ENCODE measurements at places on chromosomes 12 and 14.

GRCh38 chr12:57479043-57479375, 657 bp downstream of the ARHGAP9 start:
- DNase-seq, result no peak

DNA sequence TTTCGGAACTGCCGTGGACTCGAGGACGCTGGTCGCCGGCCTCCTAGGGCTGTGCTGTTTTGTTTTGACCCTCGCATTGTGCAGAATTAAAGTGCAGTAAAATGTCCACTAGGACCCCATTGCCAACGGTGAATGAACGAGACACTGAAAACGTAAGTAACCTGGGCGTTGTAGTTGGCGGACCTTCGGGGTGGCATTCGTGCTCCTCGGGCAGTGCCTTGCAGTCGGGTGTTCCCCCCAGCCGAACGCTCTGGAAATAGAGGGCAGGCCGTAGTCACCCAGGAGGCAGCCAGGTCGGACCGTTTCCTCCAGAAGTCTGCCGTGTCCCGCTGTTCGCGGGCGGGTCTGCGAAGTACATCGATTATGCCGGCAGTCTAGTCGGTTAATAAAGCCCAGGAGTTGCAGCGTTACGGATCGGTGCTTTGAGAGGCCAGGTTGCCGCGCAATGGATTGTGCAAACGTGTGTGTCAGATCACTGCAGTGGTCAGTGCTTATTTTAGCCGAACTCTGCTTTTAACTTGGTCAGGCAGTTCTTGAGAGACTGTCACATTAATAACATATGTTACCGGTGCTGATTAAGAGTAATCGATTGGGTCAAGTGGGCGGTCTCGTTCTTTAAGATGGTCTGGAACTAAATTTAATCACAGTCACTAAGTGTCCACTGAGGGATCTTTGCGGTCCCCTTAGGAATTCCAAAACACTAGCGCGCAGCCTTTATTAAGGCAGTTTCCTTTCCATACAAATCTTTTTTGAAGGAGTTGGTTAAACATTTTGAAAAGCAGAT, 906 bp downstream of the MARK3 start:
- DNase-seq, result peak; percentile 21

GRCh38 chr12:122646517-122647217, 56.5 kb downstream of the HCAR2 start:
- DNase-seq, result peak; percentile 78

- peak; percentile 37 for DNase-seq
Measured at GRCh38 chr12:79174626-79175025, 310.1 kb downstream of the SYT1 start.

DNA sequence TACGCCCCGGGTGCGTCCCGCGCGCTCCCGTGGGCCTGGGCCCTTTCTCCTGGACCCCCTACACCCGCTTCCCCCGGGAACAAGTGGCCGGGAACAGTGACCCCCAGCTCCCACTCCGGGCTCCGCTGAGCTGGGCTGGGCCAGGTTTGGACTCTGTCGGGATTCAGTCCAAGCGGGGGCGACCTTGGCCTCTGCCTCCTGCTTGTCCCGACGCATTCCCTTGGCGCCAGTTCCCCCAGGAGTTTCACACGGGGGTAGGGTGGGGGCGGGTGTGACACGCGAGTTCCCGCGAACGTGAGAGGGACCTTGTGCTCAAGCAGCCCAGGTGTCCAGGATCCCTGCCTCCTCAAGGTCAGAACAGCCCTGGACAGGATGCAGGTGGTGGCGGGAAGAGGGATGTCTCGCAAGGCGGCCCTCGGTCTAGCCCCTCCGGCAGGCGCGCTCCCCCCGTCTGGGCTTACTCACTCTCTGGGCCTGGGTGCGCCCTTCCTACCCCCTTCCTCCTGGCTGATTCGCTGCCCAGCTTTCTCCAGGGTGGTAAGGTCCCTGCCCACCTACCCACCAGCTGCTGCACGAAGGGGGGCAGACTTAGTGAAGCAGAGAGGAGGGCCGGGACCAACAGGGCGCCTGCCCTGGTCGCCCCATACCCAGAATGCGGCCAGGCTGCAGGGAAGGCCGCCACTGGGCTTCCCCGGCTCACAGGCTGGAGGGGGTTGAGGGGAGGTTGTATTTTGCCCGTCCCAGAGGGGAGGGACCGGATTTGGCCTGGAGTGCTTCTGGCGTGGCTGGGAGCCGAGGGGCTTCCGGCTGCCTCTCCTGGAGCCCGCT, 862 bp downstream of the CRIP2 start:
- peak; percentile 83 for DNase-seq

DNA sequence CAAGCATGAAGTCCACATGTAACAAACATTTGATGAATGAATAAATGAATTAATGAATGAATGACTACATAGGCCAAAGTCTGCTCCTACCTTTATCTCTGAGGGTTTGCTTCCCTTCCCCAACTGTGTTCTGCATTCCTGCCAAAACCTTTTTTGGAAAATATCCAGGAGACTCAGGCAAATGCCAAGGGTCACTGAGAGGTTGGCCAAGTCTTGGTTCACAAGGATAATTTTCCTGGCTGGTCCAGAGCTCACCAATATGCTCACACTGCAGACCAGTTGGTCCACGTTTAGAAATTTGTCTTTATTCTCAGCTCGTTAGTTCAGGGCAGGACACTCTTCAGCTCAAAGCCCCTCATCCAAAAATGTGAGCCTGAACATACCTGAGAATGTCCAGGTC, 10.2 kb downstream of the TMEM233 start:
- DNase-seq, result no peak

DNA sequence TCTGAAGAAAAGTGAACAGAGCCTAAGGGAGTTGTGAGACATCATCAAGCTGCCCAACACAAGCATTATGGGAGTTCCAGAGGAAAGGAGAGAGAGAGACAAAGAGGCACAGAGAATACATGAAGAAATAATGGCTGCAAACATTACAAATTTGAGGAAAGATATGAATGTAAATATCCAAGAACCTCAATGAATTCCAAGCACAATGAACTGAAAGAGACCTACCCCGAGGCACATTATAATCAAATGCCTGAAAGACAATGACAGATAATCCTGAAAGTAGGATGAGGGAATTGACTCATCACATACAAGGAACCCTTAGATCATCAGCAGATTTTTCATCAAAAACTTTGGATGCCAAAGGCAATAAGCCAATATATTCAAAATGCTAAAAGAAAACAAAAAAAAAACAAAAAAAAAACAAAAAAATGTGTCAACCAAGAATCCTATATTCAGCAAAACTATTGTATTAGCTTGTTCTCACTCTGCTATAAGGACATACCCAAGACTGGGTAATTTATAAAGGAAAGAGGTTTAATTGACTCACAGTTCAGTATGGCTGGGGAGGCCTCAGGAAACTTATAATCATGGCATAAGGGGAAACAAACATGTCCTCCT, 37.8 kb downstream of the BCL2L14 start:
- DNase-seq, result no peak

GRCh38 chr14:25843481-25844470, 754.1 kb downstream of the NOVA1 start:
- DNase-seq, result no peak

DNA sequence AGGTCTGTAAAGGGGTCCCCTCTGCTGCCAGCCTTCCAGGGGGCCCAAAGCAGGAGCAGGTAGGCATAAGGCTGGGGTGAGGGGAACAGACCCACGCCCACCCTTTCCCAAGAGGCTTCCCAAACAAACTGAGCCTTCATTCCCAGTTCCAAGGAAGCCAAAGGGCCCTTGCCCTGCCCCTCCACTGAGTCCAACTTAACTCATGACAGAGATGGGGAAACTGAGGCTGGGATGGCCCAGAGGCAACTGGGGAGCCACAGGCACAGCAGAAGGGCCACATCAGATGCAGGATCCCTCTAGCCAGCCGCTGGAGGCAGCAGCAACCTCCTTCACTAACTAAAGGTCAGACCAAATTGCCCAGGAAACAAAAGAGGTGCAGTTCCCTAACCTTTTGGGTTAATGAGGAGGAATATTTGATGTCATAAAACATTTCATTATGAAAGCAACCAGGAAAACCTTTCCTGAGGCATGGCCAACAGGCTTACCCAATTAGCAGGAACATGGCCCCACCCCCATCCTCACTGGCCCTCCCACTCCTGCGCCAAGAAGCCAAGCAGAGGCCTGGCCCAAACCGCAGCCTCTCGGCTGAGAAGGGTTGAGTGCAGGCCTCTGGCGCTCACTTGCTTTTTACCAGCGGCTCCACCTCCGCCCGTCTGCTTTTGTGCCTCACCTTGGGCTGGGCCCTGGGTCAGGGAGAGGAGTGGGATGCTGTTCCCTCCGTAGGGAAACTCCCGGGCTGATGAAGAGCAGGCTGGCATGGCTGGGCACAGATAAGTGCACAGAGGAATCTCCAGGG, 293.5 kb upstream of the RTL1 start:
- no peak for DNase-seq

GRCh38 chr12:78171061-78171460, 340.4 kb downstream of the NAV3 start:
- DNase-seq, result no peak

DNA sequence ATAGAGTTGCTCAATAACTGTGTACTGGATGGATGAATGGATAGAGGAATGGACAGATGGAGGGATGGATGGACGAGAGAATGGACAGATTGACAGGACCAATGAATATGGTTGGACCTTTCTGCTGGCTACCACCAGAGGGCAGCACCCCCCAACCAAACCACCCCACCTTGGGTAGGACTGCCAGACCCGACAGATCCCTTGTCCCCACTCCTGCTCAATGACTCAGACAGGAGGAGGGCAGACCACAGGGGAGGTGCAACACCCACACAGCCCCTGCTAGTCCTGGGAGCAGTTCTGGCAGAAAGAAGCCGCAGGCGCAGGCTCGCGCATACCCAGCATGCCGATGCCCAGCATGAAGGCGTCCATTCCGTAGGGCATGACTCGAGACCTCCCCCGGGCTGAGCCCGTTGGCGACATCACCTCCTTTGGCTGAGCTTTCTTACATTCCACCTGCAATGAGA, 12.4 kb downstream of the MSI1 start:
- DNase-seq, result peak; percentile 92

GRCh38 chr12:45557016-45557415, 172.5 kb upstream of the ARID2 start:
- no peak for DNase-seq

DNA sequence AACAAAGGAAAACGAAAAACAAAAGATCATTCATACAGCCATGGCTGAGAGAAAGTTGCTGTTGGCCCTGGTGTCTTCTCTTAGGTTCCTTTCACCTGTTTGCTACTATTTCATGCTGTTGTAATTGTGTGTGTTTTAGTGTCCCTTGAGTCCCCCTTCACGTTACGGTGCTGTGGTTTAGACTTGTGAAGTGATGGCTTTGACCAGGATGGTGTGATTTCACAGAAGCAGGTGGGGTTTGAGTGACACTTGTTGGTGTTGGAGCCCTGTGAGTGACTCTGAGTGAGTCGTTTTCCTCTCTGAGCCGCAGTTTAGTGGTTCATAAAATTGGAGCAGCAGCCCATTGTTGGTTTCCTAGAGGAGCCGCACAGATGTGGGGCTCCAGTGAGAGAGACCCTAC, 635.4 kb downstream of the VRK1 start:
- no peak for DNase-seq

DNA sequence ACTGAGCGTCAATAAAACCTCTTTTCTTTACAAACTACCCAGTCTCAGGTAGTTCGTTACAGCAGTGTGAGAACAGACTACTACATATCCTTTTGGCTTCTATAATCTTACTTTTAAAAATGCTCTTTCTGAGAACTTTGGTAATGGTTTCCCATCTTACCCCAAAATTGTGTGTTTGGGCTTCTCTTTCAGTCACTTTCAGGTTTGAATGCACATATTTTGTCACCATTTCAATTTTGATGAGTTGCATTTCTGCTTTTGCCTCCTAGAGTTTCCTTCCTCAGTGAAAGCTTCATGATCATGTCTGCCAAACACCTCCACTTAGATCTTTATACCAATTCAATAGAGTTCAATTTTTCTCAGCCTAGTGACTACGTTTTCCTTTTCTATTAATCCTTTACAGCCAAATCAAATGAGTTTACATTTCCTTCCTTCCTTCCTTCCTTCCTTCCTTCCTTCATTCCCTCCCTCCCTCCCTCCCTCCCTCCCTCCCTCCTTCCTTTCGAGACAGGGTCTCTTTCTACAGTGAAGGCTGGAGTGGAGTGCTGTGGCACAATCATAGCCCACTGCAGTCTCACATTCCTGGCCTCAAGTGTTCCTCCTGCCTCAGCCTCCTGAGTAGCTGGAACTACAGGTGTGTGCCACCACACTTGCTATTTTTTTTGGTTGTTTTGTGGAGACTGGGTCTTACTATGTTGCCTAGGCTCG, 124.9 kb downstream of the BCAT1 start:
- no peak for DNase-seq

Measured in GM03348 (cell line).